ENCODE measurements at places on chromosomes 3 and 15.

- no peak for DNase-seq
Measured at GRCh38 chr15:45919806-45920205, 285.0 kb downstream of the SQOR start.

DNA sequence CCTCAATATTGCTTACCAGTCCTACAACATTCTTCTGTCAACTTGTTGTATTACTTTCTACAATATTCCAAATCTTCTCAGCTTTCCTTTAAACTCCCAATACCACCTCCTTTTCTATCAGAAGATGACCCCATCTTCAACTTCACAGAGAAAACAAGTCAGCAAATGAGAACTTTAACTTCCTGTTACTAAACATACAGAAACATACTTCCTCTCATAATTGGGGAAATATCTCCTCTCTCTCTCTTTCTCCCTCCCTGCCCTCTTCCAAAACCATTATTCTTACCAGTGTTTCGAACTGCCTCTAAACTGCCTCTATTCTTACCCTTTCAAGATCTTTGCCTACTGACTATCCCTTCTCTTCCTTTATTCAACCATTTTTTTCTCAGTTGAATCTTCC is 1.8 kb upstream of the SNAP23 start:
- DNase-seq = no peak

GRCh38 chr3:190436331-190436730 is 13.4 kb downstream of the TMEM207 start:
- DNase-seq = no peak

GRCh38 chr3:181541414-181541813 is 170.3 kb upstream of the SOX2 start:
- DNase-seq = no peak

DNA sequence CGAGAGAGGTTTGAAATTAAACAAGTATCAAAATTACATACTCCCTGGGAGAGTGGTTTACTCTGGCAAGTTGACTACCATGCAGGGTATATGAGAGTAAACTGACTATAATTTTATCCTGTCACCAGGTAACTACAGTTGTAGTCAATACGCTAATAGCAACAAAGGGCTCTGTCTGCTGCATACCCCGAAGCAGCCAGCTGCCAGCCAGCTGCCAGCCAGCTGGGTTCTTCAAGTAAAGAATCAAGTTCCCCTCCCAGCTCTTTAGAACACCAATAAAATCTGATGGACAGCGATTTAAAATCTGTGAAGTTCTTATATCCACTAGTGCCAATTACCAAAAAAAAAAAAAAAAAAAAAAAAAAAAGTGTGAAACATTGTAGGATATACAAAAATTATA is 417.7 kb upstream of the CFAP20DC start:
- no peak for DNase-seq

GRCh38 chr15:34122771-34123183 is 20.9 kb downstream of the PGBD4 start:
- DNase-seq = no peak

DNA sequence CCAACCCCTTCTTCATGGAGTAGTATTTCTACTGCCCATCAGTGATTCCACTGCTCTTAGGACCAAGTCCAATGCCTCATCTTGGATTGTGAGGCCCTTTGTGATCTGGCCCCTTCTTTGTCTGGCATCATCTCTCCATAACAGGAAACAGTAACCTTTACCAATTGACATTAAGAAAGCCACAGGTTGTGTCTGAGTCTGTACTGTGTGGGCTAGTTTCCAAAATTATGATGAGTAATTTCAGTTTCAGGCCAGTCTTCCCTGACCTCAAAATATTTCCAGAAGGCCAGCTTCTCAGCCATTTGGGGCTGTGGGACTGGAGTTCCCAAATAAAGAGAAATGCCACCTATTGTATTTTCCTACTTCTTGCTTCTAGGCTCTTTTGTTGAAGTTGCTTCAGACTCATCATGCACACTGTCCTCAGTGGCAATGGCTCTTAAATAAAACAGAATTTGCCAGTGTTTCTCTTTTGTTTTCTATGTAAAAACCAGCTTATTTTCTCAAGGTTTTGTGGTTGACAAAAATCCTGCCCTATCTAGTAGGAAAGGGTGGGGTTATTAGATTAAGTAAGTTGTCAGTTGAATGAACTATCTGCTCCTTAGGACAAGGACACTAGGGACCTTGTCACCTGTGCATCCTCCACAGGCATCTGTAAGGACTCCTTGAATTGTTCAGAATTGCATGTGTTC is 47.0 kb upstream of the ACKR4 start:
- no peak for DNase-seq

DNA sequence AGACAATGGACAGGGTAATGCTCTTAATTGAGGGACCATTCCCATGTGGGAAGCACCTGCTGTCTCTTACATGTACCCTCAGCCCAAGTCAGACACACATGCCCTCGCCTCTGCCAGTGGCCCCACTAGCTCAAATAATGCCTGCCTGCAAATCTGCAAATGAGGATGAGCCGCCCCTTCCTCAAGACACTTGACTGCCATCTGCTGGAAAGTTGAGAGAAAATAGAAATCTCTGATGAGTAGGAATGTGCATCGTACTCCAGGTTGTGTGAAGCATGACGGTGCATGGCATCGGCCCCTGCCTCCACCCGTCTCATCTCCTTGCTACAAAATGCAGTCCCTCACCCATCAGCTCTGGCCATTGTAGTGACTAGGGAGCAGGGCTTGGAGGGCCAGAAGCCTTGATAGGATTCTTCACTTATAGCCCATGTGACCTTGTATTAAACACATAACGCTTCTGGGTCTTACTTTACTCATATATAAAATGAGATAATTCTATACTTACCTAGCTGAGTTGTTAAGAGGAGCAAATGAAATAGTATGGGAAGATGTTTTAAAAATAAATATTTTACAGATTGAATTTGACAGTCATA is 6.3 kb upstream of the SCN5A start:
- DNase-seq = no peak

DNA sequence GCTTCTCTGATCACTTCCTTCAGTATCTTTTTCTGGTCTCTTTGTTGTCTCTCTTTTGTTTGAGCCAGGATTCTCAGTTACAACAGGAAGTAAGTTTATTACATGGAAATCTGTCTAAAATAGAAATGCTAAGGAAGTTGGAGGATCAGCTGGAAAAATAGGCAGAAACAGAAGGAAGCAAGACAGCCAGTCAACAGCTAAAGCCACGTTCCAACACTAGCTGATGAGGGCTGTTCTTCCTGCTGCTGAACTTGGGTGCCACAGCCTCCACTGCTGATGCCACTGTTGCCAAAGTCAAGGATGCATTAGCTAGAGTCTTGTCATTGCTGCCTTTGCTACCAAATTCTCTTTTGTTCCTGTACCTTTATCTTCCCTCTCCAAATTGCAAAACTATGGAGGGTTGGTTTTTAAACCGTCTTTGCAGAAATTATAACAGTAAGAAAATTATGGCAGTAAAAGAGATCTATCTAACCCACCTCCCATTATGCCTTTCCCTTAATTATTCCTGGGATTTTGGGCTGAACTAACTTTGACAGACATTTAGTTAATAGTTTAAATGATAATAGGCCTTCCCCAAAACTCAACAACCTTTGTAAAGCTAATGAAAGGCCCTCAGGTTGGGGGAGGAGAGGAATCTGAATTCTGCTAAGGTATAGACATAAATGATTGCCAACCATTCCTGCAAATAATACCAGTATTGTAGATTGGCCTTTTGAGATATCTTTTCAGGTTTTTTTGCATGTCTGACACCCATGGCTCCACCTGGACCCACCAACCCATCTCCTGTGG is 27.4 kb upstream of the OR5K4 start:
- DNase-seq = no peak
